ENCODE measurements at places on chromosomes 1 and 21.

GRCh38 chr1:151189637-151190445, at the start of gene VPS72:
Gene VPS72 (minus strand): TSS chr1:151190197. CDS start chr1:151190121, 76 bp downstream.
- DNase-seq, result peak; percentile 94

- DNase-seq, result no peak
These were observed 12.0 kb upstream of the ARHGEF19 start for GRCh38 chr1:16224472-16224871.

DNA sequence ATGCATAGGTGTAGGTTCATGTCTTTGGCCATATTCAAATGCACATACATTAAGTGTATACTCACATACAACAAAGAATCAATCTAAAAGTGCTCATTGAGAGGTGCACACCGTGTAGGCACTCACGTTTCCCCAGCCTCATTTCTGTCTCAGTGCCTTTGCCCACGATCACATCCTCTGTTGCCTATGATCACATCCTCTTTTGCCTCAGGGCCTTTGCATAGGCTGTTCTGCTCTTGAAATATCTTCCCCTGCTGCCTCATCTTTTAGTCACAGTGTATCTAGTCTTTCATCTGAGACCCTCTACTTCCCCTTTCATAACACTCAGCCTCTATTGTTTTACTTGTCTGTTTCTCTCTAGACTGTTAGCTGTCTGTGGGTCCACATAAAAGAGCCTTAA, 69.3 kb downstream of the FOXD2 start:
- DNase-seq, result no peak

DNA sequence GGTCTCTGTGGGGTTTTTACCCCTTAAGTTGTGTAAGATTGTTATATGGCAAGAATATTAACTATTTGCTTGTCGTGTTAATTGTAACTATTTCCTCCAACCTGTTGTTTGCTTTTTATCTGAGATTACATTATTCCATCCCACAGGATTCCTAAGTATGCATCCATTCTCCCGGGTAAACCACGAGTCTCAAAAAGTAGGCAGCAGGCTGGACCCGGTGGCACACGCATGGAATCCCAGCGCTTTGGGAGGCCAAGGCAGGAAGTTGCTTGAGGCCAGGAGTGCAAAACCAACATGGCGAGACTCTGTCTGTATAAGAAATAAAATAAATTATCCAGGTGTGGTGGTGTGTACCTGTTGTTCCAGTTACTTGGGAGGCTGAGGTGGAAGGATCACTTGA, 12.6 kb upstream of the RSPO1 start:
- no peak for DNase-seq

Data from NCI-H1048 (cell line).